Thymus (tissue), 14 donors: ENCODE measurements at places on chromosomes 2 and 18.

- no peak for DNase-seq
Observed at GRCh38 chr2:203685081-203685621, 21.3 kb upstream of the CD28 start.

GRCh38 chr2:176085861-176086771 is 2.4 kb upstream of the EVX2 start:
- no peak for DNase-seq

DNA sequence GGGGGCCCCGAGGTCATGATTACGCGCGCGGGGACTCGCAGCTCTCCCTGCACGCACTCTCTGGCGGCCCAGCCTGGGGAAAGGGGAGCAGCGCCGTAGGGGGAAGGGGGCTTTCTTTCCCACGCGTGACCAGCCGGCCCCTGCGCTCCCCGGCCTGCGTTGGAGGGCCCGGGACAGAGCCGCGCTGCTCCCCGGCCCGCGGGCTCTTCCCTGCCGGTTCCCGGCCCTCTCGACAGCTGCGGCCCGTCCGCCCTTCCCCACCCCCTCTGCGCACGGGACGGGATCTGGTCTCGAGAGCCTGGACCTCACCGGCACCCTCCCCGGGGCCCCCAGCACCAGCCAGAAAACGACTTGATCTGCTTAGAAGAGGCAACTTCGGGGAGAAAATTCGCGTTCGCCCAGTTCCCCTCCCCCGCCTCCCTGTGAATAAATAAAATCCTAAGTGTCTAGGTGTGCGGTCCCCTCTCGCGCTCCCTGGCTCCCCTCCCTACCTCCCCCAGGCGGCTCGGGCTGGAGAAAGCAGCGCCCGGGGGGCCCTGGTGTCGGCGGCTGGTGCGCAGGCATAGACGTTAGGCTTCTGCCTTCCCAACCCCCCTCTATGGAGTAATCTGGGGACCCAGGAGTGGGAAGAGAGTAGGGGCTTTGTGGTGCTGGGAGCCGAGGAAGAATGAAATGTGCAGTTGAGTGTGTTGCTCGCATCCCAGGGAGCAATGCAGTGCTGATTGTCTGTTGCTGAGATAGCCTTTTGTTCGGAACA is 803 bp upstream of the FIGN start:
- no peak for DNase-seq

- DNase-seq, result no peak
Observed at GRCh38 chr18:13973061-13973575, 57.8 kb upstream of the MC2R start.

GRCh38 chr2:4219571-4219970 is 516.2 kb downstream of the DCDC2C start:
- no peak for DNase-seq

GRCh38 chr18:62588217-62588616 is 65.4 kb downstream of the ZCCHC2 start:
- DNase-seq, result no peak

- no peak for DNase-seq
Observed at GRCh38 chr2:230906471-230907230, 18.4 kb downstream of the GPR55 start.

DNA sequence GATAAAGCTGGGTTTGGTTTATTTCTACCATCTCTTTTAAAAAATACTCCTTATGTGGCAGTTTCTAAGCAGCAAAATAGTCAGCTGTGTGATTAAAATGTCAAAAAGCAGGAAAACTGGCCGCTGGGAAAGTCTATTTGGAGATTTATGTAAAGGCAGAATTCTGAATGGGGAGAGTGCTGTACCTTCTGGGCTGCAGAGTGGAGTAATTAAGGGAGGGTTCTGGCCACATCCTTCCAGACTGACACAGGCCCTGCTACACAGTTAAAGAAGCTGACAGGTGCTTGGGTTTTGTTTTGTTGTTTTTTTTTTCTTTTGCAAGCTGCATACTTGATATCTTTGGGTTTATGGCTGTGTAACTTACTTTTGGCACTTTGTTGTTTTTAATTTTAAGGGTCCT is 157.2 kb downstream of the WDSUB1 start:
- DNase-seq, result no peak

DNA sequence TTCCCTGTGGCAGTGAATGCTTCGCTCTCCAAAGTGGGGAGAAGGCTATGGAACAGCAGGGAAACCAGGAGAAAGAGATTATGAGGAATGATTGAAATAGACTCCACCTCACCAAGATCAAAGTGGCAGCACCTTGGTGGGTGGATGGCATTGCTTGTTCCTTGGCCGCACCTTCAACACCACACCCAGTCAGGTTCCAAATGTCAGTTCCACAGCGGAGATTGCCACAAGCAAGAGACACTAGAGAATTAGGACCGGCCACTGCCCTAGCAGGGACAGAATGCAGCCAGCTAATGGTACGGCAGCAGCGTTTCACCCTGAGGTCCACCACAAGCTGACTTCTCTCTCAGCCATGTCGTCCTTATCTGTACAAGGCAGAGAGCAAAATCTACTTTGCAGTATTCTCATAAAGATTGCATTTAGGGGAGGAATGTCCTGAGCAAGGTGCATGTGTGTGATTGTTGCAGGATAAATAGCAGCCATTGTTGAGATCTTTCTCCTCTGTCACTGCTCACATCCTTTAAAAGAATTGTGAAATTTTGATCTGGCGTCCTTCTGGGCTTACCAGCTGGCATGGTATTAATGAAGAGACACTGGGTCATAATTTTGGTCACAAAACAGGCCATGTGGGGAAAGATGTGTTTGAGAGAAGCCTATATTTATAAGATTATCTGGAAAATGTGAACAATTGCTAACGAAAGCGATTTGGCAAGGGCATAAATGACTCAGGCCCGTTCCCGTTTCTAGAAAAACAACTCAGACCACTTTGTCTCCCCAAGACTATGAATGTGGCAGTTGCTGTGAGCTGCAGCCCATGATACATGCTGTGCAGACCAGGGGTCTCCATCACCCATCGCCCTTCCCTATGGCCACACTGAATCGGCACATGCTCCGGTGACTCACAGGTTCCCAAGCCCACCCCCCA is 228.6 kb upstream of the ID2 start:
- no peak for DNase-seq

DNA sequence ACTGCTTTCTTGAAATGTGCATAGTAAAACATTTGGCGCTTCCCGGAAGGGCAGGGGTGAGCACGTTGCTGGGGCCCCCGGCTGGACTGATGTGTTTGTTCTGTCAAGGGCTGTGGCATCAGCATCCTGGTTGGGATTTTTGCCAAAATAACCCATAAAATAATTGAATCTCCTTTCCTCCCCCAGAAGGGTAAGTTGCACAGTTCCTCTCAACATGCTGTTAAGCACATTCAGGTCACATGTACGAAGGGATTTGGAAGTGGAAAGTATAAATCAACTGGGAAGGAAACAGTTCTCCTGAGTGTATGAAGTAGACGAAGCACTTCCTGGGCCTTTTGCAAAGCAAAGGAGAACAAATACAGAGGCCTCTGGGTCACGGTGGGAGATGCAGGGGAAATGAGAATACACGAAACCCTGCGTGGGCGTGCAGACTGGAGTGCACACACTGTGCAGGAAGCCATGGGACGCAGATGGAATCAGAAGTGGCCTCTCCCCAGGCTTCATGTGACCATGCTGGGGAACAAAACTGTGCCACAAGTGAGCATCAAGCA is 183.9 kb downstream of the LPIN1 start:
- no peak for DNase-seq

DNA sequence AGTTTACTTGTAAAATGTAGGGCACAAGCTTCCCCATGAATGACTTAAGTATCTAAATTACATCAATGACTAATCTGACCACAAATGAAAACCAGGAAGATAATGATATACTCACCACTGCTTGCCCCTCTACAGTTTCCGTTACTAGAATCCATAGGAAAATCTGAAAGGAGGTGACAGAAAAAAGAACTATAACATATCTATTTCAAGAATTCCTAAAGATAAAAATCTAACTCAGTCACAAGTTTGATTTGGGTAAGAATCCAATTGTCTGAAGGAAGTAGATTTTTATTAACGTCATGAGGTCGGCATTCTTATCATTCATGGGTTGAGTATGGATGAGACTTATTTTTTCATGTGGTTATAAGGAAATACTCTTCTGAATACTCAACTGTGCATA is 7.8 kb downstream of the FRZB start:
- DNase-seq, result no peak

DNA sequence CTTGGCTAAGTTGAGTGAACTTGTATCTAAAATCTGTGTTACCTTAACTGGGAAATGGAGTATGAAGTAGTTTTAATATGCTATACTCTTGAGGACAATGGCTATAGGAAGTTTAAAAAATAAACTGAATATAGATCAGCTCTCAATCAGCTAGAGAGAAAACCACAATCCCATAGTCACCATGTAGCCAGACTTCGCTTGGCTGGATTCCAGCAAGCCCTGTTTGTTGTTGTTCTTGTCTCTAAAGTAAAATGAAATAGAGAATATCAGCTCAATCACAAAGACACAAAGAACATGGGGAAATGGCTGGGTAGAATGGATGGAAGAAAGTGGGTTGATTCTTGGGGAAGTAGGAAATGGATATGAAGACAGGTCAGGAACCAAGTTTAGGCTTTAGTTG is 234.9 kb downstream of the PHLPP1 start:
- DNase-seq, result no peak

DNA sequence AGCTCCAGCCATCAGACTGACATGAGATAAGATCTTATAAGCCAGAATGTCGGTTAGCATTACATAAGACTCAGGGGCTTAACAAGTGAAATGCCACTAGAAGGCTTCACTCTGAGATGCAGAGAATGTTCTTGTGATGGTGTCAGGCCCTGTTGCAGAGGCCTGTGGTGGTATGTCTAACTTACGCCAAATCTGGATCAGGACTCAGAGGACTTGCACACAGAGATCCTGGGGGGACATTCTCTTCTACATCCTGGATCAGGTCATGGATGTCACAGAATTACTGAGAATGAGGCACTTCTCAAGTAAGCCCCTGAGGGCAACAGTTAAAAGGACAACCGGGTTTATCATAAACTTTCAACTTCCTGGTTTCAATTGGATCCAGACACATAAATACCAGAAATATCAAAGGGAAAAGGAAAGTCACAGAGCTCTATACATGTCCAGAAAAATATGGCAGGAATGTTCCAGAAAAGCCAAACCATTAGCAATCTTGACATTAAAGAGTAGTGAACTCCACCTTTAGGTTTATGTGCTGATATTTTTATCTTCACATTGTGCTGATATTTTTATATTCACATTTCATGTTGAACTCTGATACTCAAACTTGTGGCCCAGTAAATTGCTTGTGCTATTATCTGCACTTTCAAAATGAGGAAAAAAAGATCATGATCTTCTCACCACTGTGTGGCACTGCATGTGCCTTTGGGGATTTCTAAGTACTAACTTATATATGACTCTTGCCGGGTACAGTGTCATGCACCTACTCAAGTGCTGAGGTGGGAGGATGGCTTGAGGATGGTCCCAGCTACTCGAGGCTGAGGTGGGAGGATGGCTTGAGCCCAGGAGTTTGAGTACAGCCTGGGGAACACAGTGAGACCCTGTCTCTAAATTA is 137.5 kb upstream of the RNF152 start:
- no peak for DNase-seq

DNA sequence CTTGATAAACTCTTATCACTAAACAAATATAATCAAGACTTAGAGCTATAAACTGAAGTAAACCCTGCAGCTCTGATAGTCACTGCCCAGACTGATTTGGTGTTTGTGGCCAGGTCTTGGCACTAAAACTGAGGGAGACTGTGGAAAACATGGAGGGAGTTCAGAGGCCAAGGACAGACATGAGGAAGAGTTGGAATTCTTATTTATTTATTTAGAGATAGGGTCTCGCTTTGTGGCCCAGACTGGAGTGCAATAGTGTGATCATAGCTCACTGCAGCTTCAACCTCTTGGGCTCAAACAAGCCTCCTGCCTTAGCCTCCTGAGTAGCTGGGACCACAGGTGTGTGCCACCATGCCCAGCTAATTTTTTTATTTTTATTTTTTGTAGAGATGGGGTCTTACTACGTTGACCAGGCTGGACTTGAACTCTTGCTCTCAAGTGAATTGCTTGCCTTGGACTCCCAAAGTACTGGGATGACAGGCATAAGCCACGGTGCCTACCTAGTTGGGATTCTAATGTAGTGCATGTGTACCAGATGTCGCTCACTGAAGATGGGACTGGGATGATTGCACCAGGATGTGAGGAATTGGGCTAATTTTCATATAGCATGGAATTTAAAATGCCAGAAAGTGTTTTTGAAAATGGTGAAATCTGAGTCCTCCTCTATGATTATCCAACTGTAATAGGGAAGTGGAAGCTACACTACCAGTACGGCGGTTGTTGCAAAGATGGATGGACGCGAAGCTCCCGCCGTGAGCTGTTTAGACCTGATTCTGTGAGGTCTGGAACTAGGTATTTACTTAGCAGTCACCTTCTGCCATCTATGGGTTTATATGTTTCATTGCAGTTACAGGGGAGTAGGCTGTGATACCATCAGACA is 52.7 kb upstream of the CTLA4 start:
- peak; percentile 74 for DNase-seq

DNA sequence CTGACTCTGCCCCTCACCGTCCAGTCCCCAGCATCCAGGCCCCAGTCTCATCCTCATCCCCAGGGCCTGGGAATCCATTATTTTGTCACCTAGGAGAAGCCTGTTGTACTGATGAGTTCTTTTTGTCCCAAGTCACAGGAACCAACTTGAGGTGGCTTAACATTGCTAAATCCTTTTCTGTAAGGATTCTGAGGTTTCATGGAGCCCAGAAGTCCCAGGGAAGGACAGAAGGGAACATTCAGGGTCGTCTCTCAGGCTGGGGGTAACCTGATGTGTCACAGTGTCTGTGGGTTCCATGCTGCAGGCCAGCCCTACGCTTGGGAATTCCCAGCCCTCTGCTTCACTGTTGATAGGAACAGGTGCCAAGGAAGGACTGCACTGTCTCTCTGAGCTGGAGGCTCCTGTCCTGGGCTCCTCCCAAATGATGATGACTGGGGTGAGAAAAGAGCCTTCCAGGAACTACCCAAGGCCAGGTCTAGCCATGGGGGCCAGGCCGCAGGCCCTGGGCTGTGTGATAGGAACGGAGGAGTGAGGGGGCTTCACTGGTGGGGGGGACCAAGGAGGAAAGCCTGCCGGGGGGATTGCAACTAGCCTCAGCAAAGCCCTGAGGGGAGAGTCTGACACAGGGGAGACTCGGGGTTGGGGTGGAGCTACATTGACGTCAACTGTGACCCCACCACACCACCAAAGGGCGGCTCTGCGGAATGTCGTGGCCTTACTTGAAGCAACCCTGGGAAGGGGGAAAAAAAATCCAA is 145.7 kb downstream of the SMAD7 start:
- no peak for DNase-seq
